Left lung (tissue), 14 donors: ENCODE measurements at places on chromosomes 16 and 17.

DNA sequence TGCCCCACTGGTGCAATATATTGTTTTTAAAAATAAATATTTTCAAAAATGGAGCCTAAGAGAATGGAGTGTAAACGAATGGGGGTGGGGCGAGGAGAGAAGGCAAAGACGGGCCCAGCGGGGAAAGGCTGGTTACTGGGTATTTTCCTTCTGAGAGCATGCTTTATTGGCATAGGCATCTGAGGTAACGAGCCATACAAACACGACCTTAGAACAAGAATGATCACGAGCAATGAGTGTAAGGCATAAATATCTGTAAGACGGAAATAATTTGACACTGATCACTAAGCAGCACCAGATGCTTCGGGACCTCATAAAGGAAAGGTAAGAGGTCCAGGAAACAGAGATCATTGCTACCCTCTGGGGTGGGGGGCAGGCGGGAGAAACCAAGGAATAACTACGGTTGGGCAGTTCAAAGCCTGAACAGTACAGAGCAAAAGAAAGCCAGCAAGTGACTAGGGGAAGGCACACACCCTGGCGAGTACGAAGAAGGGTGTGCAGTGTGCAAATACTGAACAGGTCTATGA is 959 bp downstream of the SSH2 start:
- no peak for DNase-seq

DNA sequence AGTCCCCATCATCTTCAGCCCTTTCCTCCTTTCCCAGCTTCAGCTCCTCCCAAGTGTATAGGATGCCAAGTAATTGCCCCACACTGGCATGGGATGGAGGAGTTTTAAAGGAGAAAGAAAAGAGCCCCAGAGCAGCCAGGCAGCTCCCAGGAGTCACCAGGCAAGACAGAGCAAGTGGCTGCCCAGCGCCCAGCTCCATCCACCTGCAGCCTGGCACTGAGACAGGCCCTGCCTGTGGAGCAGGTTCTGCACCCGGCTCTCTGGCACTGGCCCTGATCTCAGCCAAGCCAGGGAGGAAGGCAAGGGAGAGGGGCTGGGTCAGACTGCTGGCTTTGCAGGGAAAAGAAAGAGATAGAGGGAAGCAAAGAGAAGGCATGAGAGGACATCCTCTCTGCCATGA is 21.7 kb downstream of the FOXN1 start:
- no peak for DNase-seq

GRCh38 chr16:26598061-26598460 is 468.7 kb upstream of the C16orf82 start:
- DNase-seq, result no peak

DNA sequence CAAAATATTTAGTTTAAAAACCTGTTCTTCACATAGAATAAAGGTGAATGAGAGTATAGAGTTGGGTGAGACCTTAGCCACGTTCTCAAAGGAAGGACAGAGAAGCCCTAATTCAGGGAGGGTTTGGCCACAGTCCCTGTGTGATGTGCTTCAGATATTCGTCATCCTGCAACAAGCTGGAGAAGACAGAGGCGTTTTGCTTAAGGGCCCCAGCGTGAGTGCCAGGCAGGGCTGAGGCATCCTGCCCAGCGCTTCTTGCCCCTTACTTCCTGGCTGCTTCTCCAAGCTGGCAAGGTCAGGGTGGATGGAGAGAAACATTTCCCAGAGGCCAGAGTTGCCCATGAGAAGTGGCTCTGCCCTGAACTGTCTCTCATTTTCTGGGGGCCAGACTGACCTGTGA is 46.9 kb downstream of the AXIN2 start:
- no peak for DNase-seq

GRCh38 chr17:321386-321941 is 31.1 kb downstream of the RPH3AL start:
- DNase-seq, result no peak

DNA sequence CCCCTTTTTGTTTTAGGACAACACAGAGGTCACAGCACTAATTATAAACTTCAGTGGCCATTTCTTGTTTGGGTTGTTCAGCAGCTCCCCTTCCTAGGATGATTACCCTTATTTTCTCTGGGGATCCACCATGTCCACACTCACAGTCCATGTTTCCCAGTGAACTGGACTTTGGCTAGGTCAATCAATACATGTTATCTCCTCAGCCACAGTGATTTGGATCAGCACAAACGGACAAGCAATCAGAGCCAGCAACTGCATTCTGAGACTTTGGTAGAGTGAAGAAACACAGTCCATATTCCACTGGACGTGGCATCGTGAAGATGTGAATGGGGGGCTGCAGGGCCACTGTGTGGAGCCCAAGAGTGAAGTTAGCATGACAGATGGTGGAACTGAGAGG is 4.6 kb downstream of the TMEM220 start:
- DNase-seq, result no peak

- no peak for DNase-seq
Observed at GRCh38 chr16:78961464-78961863, 639.1 kb downstream of the MAF start.

DNA sequence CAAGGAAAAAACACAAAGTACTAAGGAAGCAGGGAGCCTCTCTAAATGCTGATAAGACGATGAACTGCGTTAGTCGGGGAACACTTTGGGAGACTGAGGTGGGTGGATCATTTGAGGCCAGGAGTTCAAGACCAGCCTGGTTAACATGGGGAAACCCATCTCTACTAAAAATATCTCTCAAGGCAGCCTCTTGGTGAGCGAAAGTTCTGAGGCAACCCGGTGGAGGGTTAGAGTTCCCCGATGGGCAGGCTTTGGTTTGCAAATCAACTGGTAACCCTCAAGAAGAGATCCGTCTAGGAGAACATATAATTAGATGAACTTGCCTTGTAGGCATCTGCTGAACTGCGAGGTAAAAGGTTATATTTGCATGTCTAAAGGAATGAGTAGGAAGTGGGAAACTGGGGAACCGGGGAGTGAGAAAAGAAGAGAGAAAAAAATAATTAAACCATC is 44.6 kb downstream of the WSB1 start:
- no peak for DNase-seq

DNA sequence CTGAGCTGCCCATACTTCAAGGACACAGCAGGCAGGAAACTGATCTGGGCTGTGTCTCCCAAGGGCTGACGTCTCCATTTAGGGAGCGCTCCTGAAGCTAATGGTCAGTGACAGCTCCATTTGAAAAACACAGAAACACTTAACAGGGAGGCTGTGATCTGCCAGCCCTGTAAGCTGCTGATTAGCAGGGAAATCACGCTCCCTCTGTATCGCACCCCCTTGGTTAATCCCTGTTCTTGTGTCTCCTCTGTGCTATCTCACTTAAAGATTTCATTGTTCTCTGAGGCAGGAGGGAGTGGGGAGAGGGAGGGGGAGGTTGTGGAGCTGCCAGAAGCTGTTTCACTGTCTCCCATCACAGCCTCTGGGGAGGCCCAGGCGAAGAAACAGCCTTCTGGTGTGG is 47.4 kb upstream of the CACNG3 start:
- no peak for DNase-seq

GRCh38 chr17:30970831-30971567 is at the start of gene RNF135:
TSS of gene RNF135 (plus strand) at chr17:30971039. CDS start at chr17:30971074, 35 bp downstream.
- peak; percentile 89 for DNase-seq

DNA sequence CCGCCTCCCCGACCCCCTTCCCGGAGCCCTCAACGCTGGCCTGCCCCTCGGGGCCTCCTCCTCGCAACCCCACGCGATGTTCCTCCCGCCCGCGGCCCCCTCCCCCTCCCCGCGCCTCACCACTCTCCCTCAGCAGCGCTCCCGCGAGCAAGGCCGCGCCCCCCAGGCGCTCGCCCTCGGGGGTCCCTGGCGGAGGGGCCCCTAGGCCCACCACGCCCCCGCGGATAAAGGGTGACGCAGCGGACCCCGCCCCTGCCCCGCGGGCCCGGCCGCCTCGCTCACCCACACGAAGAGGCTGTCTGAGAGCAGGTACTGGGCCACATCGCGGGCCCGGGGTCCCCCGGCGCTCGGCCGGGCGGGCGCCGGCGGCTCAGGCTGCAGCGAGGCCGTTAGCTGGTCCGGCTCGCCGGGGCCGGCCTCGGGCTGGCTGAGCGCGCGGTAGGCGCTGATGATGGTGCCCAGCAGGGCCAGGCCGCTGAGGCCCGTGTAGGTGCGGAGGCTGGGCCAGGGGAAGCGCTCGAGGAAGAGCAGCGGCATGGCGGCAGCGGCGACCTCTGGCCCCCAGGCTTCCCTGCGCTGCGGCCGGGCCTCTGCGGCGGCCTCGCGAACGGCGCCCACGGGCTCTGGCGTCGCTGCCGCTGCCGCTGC is 430 bp downstream of the AMFR start:
- peak; percentile 45 for DNase-seq

GRCh38 chr17:15462976-15463772 is 4.2 kb downstream of the CDRT4 start:
- DNase-seq, result peak; percentile 60

GRCh38 chr16:143456-143855 is 5.0 kb upstream of the NPRL3 start:
- no peak for DNase-seq

GRCh38 chr17:48834973-48835372 is 4.1 kb downstream of the CALCOCO2 start:
- DNase-seq, result no peak

DNA sequence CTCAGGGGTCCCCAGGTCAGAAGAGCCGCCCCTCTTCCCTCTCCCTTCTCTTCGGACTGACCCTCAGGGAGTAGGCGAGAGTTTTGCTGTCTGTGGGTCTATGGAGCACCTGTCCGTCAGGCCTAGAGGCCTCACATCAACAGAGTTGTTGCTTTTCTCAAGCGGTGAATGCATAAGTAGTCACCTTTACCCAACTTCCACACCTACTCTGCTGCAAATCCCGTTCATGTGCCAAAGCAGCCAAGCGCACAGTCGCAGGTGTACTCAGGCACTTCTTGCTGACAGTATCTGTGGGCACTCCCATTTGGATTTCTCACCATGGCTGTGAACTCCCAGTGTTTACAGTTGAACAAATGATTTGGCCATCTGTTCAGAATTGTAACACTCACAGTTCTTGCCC is 4.0 kb upstream of the FA2H start:
- no peak for DNase-seq

DNA sequence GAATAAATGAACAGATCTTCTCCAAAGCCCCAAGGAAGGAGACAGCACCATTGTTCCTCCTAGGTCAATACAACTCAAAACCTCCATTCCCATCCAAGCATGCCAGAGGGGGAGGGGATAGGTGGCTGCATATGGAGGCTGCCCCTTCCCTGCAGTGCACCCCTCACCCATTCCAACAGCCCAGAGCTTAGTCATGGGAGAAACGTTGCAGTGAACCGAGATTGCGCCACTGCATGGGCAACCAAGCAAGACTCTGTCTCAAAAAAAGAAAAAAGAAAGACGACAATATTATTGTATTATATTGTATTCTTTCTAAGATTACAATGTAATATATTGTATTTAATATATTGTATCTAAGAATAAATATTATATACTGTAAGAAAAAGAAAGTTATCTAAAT is 36.4 kb upstream of the CD300E start:
- no peak for DNase-seq

DNA sequence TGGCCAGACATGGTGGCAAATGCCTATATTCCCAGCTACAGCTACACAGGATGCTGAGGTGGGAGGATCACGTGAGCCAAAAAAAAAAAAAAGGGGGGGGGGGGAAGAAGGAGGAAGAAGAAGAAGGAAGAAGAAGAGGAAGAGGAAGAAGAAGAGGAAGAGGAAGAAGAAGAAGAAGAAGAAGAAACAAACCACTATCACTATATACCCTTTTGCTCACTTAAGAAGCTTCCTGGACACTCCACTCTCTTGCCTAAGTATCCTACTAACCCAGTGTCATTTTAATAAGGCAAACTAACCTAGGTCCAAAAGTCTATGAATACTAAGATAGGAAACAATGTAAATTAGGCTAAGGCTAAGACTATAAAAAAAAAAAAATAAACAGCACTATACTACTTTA is 54.8 kb downstream of the GPATCH8 start:
- DNase-seq, result no peak

GRCh38 chr16:74029115-74029792 is 267.4 kb upstream of the PSMD7 start:
- DNase-seq, result no peak

- DNase-seq, result no peak
Observed at GRCh38 chr16:35745821-35746248, 2286.4 kb downstream of the TP53TG3F start.

- no peak for DNase-seq
Observed at GRCh38 chr17:20284022-20284421, 183.3 kb downstream of the LGALS9B start.

- peak; percentile 67 for DNase-seq
Observed at GRCh38 chr17:16917671-16918394, 54.1 kb downstream of the TNFRSF13B start.

DNA sequence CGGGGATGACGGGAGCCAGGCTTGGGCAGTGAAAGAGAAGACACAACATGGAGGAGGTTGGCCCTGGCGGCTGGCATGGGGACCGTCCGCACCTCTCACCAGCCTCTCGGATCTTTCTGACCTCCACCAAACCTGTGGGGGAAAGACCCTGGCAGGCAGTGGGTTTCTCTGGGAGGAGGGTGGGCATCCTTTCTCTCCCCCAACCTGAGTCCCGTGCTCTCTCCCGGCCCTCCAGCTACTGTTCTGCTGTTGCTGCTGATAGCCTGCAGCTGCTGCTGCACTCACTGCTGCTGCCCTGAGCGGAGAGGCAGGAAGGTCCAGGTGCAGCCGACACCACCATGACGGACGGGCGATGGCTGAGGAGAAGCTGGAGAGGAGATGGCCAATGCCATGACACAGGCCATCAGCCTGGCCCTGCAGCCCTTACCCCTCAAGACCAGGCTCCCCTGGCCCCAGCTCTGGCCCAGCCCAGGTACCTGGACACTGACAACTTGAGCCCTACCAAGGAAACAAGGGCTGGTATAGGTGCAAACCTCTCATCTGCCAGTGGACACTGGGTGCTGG is 7.4 kb downstream of the SMIM5 start:
- DNase-seq, result no peak
